Osteocyte (in vitro differentiated cells): ENCODE measurements at places on chromosomes 12 and 14.
A peak's percentile ranks its signal among the peaks of the same experiment; 100 is the strongest.

DNA sequence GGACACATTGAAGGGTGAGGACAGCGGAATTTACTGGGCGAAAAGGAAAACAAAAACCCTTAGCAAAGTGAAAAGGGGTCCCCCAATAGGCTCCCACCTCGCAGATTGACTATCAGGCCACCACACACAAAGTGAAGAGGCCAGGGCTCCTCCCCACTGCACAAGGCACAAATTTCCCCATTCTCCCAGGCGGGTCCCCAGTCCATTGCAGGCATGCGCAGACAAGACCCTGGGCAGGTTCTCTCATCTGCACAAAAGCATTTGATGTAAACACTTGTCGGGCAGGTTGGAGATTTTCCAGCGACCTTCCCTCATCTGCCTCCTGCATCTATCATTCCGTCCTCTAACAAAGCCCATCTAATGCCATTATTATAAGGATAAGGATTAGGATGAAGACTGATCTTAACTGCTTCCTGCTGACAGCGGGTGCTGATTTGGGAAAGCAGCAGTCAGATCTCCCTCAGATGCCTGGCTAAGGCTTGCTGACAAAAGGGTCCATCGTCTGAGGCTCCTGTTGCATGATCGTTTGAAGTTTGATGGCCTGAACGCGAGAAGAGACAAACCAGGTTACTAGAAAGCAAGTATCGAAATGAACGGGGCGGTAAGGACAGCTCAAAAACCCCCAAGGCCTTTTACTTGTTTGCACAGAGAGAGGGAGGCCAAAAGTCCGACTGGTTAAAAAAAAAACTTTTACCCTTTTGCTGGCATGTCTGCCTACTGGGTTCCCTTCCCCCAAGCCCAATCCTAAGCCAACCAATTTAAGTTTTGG lies 14.4 kb downstream of the ASCL4 start:
- DNase-seq, result peak; percentile 60

- no peak for DNase-seq
Measured at GRCh38 chr14:40119765-40120164, 687.5 kb upstream of the FBXO33 start.

GRCh38 chr12:65662590-65662989 lies 161.7 kb upstream of the HMGA2 start:
- DNase-seq, result no peak

DNA sequence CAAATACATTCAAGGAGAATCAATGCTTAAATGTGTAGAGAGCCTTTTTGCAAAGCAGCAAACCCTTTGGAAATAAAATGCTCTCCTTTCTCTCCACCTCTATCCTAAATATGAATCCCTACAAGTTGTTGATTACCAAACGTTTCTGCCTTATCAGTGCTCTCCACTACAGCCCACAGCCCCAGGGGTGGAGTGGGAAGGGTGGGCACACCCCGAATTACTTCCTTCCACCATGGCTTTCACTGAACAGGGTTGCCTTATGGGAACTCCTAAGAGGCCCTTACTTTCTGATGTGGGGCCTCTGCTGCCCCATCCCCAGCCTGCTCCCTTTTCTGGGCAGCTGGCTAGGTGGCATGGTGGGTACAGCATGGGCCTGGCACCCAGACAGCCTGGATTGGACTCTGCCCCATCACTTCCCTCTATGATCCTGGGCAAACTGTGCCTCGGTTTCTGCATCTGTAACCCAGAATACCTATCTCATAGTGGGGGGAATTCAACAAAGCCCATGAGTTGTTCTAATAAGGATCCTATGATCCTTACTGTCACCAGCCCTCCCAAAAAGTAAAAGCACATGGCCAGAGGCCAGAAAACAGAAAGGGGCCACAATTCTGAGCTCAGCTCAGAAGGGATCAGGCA lies 16.1 kb downstream of the AK7 start:
- DNase-seq, result no peak

DNA sequence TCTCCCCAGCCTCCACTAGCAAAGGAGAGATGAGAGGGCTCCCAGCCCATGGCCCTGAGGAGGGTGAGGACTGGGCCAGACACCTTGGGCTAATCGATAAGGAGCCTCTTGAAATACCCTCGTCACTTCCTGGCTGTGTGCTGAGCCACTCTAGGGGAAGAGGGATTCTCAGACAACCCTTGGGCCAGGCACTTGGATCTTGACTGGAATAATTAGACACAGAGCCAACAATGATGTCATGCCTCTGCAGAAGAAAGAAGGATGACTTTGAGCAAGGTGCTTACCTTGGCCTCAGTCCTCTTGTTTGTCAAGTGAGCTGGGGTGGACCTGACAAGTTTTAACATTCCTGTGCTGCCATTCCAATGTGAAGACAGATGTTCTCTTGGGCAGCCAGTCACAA lies 83.1 kb downstream of the LRRC74A start:
- no peak for DNase-seq

DNA sequence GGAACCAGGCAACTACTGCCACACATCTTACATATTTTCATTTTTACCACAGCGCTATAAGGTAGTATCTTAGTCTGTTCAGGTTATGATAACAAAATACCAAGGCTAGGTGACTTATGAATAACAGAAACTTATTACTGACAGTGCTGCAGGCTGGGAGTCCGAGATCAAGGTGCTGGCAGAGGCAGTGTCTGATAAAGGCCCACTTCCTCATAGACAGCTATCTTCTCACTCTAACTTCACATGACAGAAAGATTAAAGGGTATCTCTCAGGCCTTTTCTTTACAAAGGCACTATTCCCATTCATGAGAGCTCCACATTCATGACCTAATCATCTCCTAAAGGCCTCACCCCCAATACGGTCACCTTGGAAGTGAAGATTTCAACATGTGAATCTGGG lies 59.8 kb upstream of the MDM1 start:
- no peak for DNase-seq

- no peak for DNase-seq
Measured at GRCh38 chr12:58395470-58395869, 454.1 kb downstream of the ATP23 start.

GRCh38 chr14:87816416-87816815 lies 176.6 kb downstream of the GALC start:
- no peak for DNase-seq
